ENCODE measurements at places on chromosomes 4 and X.

- no peak for DNase-seq
Observed at GRCh38 chrX:15834053-15834452, 20.6 kb downstream of the AP1S2 start.

DNA sequence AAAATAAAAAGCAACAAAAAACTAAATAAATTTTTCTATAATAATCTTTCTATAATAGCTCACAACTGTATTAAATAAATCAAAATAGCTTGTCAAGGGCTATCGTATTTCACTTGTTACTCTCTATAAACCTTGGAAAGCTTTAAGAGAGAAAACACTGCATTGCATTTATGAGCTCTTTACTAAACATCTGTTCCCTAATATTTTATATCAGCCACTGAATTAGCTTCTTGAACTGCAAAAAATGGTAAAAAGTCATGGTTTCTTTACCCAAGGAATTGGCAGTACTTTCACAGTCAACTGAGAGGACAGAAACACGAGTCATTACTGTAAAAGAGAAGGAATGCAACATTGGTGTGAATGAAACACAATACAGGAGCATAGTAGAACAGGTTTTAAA, 671.2 kb downstream of the PCDH18 start:
- no peak for DNase-seq

- DNase-seq, result no peak
Observed at GRCh38 chrX:51955200-51955599, 61.8 kb downstream of the MAGED1 start.

GRCh38 chr4:38163216-38164006, 203.2 kb downstream of the PTTG2 start:
- no peak for DNase-seq

GRCh38 chrX:24561121-24561520, 86.0 kb downstream of the PCYT1B start:
- no peak for DNase-seq

DNA sequence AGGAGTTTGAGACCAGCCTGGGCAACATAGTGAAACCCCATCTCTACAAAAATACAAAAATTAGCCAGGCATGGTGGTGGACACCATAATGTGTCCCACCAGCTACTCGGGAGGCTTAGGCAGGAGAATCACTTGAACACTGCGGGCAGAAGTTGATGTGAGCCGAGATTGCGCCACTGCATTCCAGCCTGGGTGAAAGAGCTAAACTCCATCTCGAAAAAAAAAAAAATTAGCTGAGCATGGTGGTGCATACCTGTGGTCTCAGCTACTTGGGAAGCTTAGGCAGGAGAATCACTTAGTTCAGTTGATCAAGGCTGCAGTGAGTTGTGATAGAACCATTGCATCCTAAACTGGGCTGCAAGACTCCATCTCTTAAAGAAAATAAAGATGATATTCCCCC, 91.2 kb downstream of the PLS3 start:
- DNase-seq, result no peak

All from skeletal muscle cell (primary cell).